ENCODE measurements at places on chromosomes 3 and 15.

DNA sequence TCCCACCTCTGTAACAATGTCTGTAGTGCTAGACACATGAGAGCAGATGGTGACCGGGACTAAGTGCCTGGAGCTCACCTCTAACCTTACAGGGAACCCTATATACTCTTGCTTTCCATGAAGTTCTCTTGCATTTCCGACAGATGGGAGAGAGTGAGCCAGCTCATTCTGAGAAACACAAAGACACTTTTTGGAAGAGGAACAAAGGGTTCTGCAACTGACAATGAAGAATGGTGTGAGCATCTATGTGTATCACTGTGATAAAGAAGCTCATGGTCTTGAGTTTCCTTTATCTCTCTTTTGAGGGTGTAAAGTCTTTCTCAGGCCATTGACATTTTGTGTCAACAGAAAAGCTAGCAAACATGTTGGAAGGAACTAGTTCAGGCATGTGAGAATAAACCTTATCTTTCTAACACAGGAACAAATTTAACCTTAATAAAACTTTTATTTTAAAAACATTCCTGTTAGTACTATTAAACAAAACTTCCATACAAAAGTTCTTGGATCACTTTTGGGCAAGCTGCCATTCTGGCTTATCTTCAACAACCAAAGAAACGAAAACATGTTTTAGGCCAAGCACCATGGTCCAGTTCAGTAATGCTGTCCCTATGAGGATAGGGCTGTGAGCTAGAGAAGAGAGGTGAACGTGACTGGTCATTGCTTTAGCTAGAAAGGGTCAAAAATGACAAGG, 142.7 kb downstream of the THRB start:
- no peak for DNase-seq

- DNase-seq, result no peak
Observed at GRCh38 chr3:23329471-23330105, 126.5 kb downstream of the UBE2E2 start.

- no peak for DNase-seq
Observed at GRCh38 chr3:27623085-27623753, 98.9 kb downstream of the EOMES start.

GRCh38 chr15:25184356-25185155, 229.8 kb downstream of the SNRPN start:
- DNase-seq, result no peak

- DNase-seq, result no peak
Observed at GRCh38 chr15:39417366-39418134, 163.3 kb upstream of the THBS1 start.

- no peak for DNase-seq
Observed at GRCh38 chr15:43939070-43939469, 112.3 kb downstream of the WDR76 start.

DNA sequence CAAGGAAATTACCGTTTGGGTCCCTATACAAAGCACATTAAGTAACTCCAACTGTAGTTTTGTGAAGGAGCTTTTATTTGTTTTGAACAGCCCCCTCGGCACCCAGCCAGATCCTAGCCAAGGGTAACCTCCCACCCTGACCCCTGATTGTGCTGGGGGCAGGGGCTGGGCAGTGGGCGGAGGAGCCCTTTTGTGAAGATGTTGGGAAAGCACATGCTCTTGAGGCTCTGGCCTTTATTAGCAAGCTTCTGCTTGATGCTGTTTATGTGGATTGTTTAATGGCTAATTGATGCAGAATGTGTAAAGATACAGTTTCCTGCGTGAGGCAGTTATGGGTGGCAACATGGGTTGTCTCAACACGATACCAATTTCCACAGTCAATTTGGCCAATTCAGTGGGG, 136.5 kb downstream of the MAP2K5 start:
- no peak for DNase-seq

DNA sequence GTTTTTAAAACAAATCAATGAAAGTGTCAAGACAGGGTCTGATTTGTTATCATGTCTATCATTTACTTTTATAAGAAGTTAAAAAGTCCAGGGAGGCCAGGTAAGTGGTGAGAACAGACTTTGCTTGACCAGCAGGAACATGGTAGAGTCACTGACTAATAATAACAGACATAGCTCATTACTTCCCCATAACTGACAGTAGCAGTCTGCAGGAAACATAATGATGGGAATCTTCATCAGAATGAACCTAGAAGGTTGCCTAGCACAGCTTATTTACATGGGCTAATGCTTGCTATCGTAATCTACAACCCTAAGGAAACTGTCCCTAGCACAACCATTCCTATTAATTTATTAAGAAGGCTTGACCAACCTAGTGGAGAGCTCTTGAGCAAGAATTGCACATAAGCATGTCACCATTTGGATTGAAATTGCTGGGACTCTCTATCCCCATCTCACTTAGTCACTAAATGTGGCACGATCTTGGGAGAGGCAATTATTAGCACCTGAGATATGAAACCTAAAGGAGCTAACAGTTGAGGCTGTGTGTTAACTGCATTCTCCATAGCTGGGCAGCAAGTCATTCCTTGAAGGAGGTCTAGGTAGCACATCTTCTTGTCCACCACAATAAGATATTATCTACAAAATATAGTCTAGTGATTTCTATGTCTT, 139.6 kb upstream of the ZBTB20 start:
- no peak for DNase-seq

- DNase-seq, result no peak
Observed at GRCh38 chr3:18772699-18773305, 347.7 kb upstream of the SATB1 start.

- DNase-seq, result no peak
Observed at GRCh38 chr3:172094621-172095557, 55.5 kb downstream of the FNDC3B start.

DNA sequence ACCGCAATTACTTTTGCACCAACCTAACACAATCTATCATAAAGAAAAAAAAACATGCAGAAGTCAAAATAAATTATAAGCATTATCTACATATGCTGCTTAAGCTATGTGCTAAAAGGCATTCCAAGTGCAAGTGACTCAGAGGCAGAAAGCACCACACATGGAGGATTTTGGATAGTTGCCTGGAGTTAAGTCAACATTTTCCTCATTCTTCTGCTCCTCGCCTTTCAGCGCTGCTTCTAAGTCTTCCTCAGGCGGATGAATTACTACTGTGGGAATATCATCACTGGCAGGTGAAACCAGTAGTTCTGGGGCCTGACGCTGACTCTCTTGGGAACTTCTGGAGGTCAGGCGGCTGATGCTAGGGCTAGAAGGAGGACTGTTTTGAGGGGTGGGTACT, 53.1 kb downstream of the SLC4A7 start:
- DNase-seq, result no peak
